ENCODE measurements at places on chromosomes 3 and 15.
A peak's percentile ranks its signal among the peaks of the same experiment; 100 is the strongest.

GRCh38 chr3:112437146-112438022 lies 61.9 kb downstream of the BTLA start:
- peak; percentile 51 for DNase-seq

- DNase-seq, result no peak
Observed at GRCh38 chr3:11438646-11439045, 166.4 kb downstream of the ATG7 start.

GRCh38 chr3:150170852-150171520 lies 200.3 kb upstream of the PFN2 start:
- peak; percentile 36 for DNase-seq

GRCh38 chr15:27448234-27448633 lies 477.3 kb downstream of the GABRG3 start:
- no peak for DNase-seq

DNA sequence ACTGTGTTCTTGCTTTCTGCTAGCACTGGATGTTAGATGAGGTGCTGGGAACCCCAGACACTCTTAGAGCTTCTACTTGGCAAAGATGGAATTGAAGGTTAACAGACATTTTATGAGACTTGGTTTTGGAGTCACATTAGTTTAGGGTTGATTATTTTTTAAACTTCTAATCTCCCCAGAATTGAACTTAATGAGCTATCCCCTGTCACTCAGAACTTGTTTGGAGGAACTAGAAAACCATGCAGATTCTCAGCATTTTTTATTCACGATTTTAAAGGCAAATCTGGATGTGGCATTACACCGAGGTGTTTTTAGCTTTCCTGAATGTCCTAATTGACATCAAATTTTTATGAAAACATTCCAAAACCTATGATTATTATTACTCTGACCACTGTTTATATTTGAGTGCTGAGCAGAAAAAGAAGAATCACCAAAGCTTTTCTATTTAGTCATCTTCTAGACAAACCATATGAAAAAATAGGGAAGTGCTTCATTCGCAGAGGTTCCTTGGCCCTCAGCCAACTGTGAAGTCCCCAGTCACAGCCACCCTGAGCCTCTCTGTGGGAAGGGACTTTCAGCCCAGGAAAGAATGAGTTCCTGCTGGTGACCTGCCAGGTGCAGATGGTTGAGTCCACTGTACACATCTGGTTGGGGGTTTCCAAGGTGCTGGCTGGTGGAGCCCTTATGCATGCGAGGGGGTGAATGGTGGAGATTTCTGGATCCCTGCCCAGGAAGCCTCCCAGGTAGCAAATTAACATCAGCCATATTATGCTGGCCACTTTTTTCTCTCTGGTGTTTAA lies 196.0 kb upstream of the TOPAZ1 start:
- DNase-seq, result peak; percentile 75

DNA sequence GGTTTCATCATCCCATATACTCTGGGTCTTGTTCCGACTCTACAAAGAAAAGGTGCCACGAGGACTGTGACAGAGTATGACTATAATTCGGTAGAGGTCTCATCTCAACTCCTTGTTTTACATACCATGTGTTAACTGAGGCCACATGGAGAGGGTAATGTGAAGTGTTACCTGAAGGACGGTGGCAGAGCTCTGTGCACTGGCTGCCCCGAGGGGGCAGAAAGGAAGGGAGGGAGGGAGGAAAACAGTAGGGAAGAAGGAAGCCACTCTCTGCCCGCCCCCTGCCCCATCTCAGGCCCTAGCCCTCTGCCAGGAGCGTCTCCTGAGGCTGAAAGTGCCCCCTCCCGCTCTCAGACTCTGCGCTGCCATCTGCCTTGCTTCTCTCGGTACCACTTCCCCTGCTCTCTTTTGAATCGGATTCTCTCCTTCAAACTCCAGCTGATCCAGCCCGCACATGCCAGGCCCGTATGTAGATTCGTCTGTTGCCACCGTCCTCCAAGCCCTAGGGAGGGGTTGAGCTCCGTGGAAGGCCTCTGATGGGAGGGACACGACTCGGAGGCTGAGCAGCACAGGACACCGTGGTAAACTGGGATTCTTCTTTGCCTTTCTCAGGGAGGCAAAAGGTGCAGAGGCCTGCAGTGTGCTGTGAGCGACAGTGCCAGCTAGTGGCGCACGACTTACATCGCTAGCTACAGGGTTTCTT lies 70.5 kb upstream of the ATP10A start:
- DNase-seq, result peak; percentile 10
